Stimulated activated CD8-positive, alpha-beta memory T cell treated with anti-CD3 and anti-CD28 coated beads, Interleukin-12 subunit alpha, Interleukin-12 subunit beta, amount 100 ng/mL, for 4 hours (primary cell): ENCODE measurements at places on chromosomes 6 and 20.

DNA sequence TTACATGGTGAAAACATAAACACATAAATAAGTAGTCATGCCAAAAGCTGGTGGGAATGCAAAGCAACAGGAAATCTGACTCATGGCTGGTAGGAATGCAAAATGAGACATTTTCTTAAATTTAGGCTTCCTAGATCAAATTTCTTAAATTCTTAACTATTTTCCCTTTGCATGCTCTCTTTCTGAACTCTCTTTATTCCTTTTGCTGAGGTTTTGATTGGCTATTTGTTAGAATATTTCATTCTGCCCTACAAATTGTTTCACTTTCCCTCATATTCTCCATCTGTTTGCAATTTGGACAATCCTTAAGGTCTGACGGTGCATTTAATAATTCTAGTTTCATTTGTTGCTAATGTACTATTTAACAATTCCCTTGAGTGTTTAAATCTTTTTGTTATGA, 437.5 kb upstream of the RGS17 start:
- DNase-seq, result no peak

DNA sequence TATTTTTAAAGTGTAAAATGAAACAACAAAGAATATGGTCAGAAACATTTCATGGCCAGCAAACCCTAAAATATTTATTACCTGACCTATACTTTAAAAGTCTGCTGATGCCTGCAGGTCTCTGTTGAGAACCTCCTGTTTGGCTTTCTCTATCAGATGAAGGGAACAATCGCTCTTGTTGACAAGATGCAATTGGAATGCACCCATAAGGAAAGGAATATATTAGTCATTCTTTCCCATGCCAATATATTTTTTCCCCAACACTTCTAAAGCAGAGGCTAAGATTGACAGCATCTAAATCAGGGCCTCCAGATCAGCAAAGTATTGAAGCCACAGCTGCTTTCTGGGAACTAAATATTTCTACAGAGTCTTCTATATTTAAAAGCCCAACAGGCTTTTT, 897.8 kb downstream of the EPHA7 start:
- DNase-seq, result no peak

- DNase-seq, result no peak
These were observed 5.2 kb downstream of the TMEM181 start for GRCh38 chr6:158565122-158565429.

- DNase-seq, result no peak
These were observed 249.5 kb upstream of the THEMIS start for GRCh38 chr6:128150376-128150775.

DNA sequence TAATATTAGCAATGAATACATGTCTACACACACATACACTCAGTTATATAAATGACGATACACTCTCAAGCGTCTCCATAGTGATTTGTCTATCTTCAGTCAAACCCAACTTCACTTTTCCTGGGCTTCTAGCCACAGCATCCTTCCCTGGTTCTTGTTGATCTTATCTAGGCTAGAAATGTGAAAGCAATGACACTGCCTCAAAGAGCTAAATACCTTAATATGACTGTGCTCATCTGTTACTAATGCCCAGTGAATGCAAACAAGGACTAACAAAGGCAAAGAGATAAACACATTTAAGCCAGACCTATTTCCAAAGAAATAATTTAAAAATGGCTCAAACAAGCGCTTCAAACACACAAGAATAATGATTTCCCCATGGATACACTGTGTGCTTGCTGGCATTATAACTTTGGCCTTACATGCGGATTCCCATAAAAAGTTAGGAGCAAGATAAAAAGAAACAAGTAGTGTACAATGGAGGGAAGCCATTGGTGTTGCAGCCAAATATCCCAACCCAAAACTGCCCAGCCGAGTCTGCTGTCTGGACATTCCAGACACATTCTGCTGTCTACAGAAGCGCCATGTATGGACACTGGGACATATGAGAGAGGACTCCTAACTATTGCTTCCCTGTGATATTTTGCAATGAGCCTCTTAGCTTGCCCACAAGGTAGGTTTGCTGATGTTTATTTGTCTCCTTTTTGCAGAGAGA, 19.5 kb upstream of the DAAM2 start:
- DNase-seq, result no peak

DNA sequence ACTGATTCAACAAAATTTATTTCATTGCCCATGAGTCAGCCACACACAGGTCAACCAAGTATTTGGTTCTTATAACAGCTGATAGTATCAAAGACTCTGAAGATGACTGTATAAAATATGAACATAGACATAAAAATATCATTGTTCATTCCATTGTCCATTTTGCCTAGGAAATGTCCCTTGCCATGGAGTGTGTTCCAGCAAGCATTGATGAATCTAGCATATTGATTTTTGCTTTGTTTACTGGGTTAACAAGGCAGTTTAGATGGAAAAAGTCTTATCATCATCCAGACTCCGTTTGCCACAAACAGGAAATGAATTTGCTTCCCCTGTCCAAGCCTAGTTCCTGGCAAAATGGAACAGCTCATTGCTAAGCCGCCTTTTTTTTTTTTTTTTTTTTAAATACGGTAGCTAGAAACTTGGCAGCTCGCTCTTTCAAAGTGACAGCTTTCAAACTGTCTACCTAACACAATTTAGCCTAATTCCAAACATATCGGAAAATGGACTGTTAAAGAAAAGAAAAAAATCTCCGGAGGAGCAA, 7.5 kb downstream of the F13A1 start:
- no peak for DNase-seq

DNA sequence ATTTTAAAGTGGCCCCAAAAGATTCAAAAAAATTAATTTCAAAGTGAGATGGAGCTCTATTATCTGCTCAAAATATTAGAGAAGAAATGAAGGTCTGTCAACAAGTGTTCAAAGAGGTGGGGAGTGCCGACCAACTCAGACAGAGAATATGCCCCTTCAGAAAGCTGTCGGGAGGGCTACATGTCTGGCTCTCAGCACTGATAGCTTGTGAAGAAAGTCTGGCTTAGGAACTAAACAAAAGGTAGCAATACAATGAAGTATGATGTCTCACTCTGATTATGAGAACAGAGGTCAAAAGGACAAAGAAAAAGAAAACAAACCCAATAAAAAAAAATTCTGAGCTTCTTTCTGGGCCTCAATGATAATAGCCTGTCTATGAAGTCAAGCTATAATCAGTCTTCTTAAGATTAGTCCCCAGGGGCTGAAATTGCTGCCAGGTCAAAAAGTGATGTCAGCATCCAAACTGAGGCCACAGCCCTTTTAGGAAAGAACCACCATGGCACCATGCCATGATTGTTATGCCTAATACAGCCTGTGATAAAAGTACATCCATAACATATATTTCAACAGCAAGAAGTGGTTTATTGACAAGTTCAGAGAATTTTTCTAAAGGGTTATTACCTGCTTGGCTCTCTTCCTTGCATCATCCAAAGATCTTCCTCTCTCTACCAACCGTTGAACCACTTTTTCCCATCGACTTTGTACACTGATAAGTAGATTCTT, 150.9 kb downstream of the DST start:
- no peak for DNase-seq

DNA sequence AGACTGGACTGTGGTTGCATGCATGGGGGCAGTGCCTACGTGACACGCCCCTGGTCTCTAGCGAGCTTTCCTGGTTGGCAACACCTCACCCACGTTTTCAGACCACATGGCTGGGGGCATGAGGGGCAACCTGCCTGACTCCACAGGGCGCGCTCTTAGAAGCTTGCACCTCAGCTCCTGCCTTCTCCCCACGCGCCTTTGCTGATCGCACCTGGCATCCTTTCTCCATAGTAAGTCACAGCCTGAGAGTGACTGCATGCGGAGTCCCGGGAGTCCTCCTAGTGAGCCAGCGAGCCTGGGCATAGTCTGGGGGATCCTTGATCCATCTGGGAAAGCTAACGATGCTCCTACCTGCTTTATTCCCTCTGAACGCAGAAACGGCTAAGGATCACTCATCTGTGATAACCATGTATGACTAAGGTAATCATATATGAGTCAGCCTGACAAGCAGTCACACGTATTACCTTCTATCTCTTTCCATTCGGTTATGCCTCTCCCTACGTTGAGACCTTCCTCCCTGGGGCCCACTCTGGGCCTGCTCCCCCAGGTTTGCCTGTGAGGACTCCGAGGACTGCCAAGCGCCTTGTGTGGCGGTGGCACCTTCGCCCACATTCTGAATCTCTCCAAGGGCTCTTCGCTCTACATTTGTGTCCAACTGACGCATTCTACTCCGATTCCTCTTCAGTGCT, 4.5 kb downstream of the TCFL5 start:
- DNase-seq, result no peak

- DNase-seq, result no peak
These were observed 206.8 kb upstream of the SLC35B3 start for GRCh38 chr6:8642131-8642530.

DNA sequence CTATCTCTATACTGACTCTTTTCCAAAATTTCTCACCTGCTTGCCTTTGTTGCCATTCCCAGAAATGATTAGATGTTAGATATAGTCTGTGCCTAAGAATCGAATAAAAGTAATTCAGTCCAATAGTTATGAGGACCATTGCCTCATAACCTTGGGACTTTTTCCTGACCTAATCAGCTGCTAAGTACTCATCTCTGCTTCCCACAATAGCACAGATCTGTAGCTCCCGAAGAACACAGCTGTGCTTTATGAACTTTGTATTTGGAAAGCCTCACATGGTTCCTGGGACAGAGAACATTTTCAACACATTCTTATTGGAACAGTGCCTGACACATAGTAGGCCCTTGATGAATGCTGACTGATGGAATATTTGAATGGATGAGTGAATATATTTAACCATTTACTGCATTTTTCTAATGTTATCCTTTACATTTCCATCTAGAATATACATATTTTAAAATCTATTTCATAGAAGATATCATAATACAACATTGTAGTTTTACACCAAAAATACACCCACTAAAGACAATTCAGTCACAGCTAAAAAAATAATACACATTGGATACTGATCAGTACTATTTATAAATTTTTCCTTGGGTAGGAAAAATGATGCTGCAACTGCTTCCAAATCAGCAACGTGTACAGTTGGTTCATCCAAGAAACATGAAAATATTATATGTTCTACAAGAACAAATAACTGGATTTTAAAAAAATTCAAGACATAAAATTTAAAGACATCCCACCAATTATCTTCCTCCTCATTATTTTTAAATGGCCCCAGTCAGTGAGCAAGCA, 53.9 kb downstream of the HS3ST5 start:
- no peak for DNase-seq

DNA sequence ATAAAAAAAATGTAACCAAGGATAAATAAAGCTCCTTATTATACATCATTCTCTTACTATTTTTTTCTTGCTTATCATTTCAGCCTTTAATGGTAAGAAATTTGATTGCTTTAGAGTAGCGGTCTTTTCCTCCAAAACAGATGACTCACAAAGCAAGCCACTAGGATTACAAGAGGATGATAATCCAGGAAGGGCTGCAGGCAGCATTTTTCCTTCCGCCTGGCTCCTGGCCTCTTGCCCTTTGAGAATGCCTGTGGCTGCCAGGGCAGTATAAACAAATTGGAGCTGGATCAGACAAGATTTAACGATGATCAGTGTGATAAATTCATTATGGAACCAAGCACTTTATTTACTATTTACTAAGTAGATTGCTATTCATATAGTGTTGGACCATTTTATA, 9.7 kb upstream of the FBXL4 start:
- DNase-seq, result no peak

DNA sequence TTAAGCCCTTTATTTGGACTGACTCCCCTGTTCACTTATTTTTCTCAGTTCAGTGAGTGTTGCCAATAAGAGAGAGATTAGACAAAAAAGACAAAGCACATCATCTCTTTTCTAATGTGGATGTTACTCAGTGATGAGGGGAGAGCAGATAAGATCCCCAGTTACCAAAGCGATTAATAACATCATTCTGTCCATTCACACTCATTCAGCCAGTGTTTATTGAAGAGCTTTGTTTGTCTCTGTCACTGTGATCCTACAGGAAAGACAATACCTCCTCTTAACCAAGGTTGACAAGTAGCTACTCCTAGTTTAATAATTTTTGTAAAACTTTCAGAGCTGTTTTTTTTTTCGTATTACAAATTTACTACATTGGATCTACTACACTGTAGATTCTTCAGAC, 163.0 kb downstream of the EYA4 start:
- no peak for DNase-seq

GRCh38 chr6:167103041-167103891, 19.6 kb upstream of the CCR6 start:
- DNase-seq, result no peak

DNA sequence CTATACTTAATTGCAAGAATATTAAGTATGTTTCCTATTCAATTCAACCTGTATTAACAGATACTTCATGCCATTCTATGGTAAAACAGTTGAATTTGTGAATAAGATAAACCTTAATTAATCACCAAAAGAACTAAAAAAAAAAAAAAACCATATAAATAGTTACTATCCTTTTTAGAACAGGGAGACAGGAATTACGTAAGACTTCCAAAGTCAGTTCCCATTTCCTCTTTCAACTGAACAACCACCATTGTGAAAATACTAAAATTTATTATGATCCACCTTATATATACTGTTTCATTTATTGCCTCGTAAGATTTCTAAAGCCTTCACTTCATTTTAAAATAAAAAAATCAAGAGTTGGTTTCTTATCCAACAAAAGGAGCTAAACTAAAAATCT, 9.4 kb downstream of the CCNC start:
- no peak for DNase-seq

GRCh38 chr6:24910331-24910960, 25.3 kb downstream of the RIPOR2 start:
- DNase-seq, result no peak

- no peak for DNase-seq
These were observed 59.7 kb upstream of the SNX9 start for GRCh38 chr6:157763129-157763903.

DNA sequence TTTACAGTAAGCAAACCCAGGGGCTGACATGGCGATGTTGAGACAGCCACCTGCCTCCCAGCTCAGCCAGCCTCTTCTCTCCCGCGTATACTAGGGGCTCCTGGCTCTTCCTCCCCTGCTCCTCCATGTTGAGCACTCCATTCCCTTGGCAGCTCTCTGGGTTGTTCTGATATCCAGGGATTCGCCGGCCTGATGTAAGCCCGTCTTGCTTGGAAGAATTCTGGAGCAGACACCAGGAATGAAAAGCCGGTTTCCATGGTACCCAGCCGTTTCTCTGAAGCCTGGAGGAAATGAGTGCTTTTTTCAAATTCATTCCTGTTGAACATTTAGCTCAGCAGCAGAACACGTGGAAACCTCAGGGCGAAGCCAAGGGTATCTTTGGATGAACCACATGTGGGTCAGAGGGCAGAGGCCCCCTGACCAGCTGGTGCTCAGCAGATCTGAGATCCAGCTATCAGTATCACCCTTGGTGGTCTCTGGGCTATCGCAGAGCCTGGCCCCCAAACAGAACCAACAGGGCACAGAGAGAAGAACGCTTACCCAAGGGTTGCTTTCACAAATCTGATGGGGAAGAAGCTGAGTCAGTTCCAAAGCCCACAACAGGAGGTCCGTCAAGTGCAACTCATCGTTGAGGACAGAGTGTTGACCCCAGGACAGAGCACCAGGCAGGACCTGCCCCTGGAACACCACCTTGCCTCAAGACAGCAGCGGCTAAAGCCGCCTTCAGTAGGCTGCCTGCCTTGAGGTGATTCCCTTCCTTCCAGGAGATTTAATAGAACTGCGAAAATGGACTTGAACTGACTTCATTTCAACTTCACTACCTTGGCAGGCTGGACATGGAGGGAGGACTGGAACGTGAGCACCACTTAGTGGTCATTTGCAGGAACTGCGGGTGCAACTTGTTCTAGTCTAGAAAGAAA, 96.1 kb upstream of the RIN2 start:
- DNase-seq, result no peak

- no peak for DNase-seq
These were observed 42.3 kb upstream of the TMEM181 start for GRCh38 chr6:158517581-158517980.
